ENCODE measurements at places on chromosomes 1 and 21.

DNA sequence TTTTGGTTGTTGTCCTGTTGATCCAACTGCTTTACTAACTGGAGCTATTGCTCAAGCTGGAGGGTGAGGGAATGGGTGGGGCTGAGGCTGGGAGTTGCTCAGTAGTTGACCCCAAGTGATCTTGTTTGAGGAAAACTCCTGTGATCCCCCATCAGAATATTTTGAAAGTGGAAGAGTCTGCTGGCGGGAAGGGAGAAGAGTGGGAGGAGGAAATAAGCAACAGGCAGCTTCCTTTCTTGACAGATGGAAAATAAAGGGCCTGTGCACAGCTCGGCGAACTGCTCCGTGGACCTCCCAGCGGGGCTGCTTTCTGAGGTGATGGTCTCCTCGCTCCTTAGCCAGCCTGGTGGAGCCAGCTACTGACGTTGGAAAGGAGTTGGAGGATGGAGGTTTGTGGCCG, 199.1 kb upstream of the LMO4 start:
- DNase-seq: no peak

DNA sequence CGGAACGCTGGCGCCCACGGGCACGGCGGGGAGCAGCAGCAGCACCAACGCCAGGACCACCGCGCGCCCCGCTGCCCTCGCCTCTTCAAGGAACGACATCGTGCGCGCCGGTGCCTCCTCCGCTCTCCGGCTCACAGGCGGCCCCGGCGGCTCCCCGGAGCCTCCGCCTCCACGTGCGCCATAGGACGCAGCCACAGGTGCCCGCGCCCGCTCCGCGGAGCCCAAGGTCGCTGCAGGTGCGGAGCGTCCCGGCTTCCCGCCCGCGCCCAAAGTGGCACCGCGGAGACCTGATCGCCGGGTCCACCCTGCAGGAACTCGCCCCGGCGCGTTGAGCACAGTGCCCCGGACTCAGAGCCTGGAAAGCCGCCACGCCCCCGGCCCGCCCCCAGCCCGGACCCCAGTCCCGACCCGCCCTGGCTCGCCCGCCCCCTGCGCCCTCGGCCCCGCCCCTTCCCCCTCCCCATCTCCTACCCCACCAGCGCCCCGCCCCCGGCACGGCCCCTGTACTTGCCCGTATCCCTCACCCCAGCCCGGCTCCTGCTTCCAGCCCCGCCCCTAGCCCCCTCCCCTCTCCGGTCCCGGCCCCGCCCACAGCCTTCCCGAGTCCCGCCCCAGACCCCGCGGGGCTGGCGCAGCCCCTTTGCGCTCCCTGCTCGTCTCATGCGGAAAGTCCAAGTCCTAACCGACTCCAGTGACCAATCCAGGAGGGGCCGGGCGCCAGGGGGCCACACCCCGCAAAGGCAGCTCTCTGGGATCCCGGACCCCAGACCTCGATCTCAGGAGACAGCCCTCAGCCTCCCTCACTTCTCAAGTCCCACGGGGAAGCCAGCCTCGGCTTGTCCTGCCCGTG, at the start of gene MEGF6:
Gene MEGF6, minus strand, starts transcription at position 339 of the 850 bp plus-strand sequence. Its CDS starts 240 bp downstream, at position 99.
- DNase-seq: peak; percentile 82

GRCh38 chr1:52658795-52659194, 25.8 kb downstream of the SHISAL2A start:
- no peak for DNase-seq

GRCh38 chr1:56963667-56964066, 2.1 kb downstream of the C8B start:
- no peak for DNase-seq

- no peak for DNase-seq
Observed at GRCh38 chr1:74753104-74753503, 20.2 kb downstream of the TYW3 start.

GRCh38 chr1:246681900-246682895, 42.0 kb upstream of the SCCPDH start:
- no peak for DNase-seq

DNA sequence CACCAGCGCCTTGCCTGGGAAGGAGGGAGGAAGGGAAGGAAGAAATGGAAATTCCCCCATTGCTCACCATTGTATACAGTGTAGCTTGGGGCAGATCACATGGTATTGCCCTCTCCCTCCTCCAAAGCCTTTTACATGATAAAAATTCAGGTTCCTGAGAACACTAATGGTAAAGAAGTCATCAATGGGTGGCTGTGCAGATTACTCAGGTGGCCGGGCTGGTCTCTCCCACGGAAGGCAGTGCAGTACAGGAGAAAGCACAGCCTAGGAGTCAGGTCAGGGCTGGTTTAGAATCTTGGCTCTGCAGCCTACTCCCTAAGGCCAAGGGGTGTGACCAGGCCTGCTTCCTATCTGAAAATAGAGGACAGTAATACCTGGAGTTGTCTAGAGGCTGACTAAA, 107.9 kb downstream of the SUSD4 start:
- DNase-seq: no peak

GRCh38 chr21:42121794-42122193, 50.7 kb downstream of the UMODL1 start:
- DNase-seq: peak; percentile 84

GRCh38 chr1:8764293-8764937, 53.0 kb downstream of the RERE start:
- DNase-seq: no peak

DNA sequence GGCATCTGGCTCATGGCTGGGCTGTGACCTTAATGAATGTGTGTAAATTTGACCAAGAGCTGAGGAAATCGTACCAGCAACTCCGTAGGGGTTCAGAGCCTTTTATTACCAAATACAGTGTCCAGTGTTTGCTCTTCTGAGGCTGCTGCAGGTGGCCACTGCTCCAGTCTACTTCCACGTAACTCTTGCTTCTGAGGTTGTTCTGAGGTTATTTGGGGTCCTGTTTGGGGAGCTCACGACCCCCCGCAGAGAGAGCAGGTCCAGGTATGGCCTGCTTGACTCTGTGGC, 33.6 kb downstream of the MAN1C1 start:
- no peak for DNase-seq

DNA sequence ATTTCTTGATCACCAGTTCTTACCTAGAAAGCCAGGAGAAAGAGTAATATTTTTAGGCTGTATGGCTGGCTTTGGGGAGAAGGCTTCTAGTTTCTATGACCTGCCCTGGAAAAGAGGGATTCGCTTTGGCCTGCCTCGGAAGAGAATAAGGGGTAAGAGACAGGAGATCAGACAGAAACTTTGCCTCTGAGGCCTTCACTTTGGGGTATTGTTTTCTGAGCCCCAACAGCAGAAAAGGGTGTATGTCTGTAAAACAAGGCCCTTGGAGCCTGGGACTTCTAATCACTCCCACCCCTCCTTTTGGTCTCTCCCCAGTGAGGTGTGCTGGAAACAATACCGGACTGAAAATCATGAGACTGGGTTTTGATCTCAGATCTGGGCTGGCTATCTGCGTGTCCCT, 5.1 kb downstream of the SLC45A3 start:
- DNase-seq: no peak

- no peak for DNase-seq
Observed at GRCh38 chr1:1358433-1359271, at the start of gene MXRA8. Gene MXRA8 (minus strand): TSS chr1:1358555. CDS start chr1:1358504, 51 bp downstream.

DNA sequence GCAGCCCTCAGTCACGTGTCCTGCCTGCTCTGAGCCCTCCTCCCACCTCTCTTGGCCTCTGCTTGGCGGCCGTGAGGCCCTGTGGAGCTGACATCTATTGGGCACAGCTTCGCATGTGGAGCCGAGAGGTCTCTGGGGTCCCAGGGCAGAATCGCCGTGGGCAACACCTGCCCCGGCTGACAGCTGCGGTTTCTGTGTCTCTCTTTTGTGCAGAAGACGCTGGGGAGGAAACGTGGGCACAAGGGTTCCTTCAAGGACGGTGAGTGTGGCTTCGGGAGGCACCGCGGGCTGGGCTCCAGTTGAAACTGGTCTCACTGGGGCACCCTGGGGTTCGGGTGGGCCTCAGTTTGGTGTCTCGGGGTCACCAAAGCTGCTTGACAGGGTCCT, 11.5 kb downstream of the ARHGEF16 start:
- DNase-seq: no peak

DNA sequence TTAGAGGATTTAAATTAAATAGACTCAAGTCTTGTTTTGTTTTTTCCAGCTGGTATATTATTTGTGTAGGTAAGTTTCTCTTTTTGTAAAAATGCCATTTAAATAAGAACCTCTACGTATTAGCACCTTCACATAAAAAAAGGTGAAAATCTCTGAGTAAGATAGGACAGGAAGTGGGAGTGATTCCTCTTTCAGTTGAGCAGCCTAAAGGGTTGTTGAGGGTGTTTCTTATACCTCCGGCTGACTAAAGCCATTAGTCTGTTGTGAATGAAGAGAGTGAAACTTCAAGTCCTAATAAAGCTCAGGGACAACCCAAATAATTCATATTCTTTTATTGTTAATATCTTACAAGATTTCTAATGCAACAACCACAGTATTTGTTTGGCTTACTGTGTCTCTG, 188.7 kb downstream of the CHRM3 start:
- DNase-seq: no peak

GRCh38 chr1:67939942-67940341, 106.7 kb upstream of the GNG12 start:
- no peak for DNase-seq

DNA sequence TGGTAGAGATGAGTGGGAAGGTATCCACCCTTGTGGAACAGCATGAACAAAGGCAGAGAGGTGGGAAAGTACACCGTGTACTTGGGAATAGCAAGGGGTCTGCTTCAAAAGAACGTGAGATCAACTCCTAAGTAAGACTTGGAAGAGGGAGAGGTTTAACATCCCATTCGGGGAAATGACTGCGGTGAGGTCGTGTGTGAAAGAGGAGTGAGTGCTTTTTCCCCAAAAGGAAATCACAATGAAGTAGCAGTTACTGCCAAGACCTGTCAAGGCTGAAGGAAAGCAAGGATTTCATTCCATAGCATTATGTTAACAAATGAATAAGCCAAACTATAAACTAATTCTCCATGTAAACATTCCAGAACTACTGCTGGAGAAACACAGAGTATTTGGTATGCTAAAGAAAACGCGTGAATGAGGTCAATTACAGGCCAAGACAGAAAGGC, 20.0 kb upstream of the SYDE2 start:
- DNase-seq: no peak

DNA sequence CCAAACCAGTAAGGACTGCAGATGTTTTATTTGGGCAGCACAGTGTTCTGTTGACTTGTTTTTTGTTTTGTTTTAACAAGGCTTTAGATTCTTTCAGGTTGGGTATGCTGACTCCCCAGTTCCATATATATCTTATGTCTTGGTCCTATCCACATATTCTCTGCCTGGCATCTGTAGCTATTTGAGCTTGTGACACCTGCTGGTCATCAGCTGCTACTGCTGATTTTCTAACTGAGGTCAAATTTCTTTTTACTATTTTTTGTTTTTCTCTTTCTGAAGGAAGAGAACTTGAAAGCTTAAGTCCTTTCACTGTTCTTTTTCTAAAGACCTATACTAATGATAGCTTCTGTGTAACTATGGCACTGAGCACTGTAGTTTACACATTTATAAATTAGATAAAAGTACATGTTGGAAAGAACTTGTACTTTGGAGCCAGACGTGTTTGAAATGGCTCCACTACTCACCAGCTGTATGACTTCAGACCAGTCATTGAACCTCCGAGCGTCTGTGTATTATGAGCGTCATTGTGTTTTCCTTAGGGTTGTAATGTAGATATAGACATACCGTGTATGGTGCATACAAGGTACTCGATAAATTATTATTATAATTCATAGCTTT, 109.4 kb downstream of the NRDC start:
- peak; percentile 42 for DNase-seq

DNA sequence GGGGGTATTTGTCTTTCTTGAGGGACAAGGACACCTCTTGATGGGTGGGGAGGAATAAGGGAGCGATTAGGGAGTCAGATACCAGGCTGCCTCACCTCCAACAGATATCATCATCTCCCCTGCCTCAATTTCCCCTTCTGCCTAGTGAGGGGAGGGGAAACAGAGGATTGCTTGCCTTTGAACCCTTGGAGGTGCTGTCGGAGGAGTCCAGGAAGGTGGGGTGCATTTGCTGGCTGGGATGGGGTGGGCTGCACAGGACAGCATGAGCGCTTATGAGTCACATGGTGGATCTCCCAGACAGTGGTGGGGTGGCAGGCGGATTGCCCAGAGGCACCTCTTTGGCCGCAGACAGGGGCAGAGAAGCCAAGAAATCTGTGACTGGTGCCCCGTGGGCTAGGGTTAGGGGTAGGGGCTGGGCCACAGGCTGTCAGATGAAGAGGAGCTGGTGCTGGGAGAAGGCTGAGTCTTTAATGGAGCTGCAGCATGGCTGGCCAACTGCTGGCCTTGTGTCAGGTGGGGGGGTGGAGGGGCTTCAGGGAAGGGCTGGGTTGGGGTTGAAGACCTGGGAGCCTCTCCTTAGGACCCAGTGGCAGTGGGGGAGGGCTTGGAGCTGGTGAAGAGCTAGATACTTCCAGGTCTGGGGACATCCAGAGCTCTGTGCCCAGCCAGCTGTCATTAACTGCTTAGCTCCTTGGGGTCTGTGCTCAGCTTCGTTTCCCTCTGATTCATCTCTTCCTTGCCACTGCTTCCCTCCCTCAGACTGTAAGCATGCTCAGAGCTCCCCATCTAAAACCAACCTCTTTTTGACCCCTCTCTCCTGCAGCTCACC, 7.0 kb upstream of the ADORA1 start:
- DNase-seq: no peak

GRCh38 chr1:61993331-61993961, 201.2 kb upstream of the L1TD1 start:
- no peak for DNase-seq

DNA sequence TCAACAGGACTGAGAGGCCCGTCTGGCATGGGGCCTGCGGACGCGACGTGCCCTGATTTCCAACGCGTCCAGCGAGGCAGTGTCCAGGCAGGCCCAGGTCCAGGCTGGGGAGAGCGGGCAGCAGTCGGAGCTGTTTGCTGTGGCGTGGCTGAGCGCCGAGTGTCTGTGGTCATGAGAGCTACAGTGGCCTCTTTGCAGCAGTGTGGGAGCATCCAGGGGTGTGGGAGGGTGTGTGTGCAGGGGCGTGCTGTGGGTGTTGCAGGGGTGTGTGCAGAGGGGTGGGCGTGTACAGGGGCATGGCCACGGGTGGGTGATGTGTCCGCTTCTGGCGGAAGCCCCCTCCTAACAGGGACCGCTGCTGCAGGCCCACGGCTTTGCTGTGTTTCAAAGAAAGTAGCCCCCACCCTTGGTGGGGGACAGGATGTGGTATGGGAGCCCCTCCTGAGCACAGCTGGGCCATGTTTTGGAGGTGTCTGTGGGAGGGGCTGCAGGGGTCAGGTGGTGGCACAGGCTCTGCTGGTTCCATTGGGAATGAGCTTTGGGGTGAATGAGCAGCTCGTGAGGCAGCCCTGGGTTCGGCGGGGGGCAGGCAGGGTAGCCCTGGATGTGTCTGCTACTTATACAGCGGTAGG, 17.7 kb downstream of the PLCH2 start:
- DNase-seq: no peak

DNA sequence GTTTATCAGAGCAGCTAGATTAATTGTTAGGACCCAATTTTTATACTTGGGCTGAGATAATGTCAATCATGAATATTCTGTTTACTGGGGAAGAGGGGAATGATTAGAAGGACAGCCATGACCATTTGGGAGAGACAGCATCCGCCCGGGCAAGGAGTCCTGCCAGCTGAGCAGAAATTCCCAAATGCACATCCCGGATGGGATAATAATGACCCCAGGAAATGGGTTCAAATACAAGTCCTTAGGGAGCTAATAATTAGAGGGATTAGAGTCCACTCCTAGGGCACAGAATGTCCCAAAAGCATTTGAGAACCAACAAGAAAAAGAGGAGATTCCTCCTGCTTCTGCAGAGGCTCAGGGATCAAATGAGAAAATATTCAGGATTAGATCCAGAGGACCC, 115.9 kb downstream of the LRRC53 start:
- no peak for DNase-seq

- no peak for DNase-seq
Observed at GRCh38 chr1:226226601-226227000, 3.1 kb downstream of the MIXL1 start.
